ENCODE measurements at places on chromosomes 2 and 18.

GRCh38 chr2:202426751-202427150, 50.6 kb downstream of the BMPR2 start:
- no peak overlapping the region for H3K27ac ChIP-seq
- H3K27me3 ChIP-seq: no peaks in the 10 kb centered on the region
- H3K36me3 ChIP-seq: no peaks in the 10 kb centered on the region
- peaks cover 58% of the 10 kb centered on the region for H3K4me1 ChIP-seq
- no peak overlapping the region for H3K4me3 ChIP-seq

DNA sequence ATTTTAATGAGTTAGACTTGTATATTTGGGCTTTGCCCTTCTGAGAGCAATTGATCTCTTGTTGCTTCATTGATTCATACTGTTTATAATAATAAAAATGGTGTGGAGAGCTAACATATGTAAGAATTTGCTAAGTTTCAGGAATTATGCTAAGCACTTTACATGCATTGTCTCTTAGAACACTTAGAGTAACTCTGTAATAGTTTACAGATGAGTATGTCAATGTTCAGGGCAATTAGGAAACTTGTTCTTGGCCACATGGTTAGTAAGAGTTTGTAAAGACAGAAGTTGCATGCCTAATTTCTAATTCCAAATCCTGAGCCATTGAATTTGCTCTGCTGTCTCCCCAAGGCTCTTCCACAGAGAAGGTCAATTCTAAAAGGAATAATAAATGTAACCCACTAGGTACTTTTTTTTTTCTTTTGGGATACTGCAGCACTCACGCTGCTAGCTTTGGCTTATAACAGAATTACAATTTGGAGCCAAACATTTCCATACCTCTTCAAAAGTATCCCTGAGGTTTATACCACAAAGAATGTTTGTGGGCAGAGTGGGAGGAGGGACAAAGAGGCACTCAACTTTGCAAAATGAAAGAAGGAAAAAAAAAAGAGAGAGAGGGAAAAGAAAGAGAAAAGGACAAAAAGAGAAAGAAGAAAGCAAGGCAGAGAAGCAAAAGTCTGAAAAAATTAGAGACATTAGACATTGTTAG, 232.4 kb downstream of the CALCRL start:
- no peaks in the 10 kb centered on the region for H3K4me1 ChIP-seq
- no peak for ATAC-seq
- no peaks in the 10 kb centered on the region for H3K36me3 ChIP-seq
- no peak overlapping the region for H3K27ac ChIP-seq
- no peaks in the 10 kb centered on the region for H3K27me3 ChIP-seq
- no peak overlapping the region for H3K4me3 ChIP-seq

GRCh38 chr2:66576311-66576560, 141.3 kb downstream of the MEIS1 start:
- peak overlapping the region; percentile 97 for H3K27ac ChIP-seq
- H3K4me1 ChIP-seq: peaks cover 4% of the 10 kb centered on the region
- peak overlapping the region; percentile 65 for H3K4me3 ChIP-seq

GRCh38 chr18:70028734-70029133, 81.1 kb upstream of the CD226 start:
- ATAC-seq: no peak
- H3K27me3 ChIP-seq: no peaks in the 10 kb centered on the region
- no peak overlapping the region for H3K27ac ChIP-seq
- H3K4me1 ChIP-seq: no peaks in the 10 kb centered on the region
- H3K4me3 ChIP-seq: no peak overlapping the region

DNA sequence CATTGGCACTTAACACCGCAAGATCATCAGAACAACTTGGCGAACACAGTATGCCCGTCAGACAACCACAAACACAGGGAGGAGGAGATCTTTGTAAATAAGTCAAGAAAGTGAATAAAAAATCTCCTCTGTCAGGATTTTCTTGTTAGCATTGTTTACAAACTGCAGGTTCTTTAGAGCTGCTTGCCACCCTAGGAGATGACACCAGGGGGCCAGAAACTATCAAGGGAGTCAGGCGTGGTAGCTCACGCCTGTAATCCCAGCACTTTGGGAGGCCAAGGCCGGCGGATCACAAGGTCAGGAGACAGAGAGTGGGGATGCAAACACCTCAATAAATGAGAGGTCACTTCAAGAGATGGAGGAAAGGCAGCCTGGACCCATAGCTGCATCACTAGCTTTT, 428.1 kb downstream of the SETBP1 start:
- no peak for ATAC-seq
- H3K36me3 ChIP-seq: no peaks in the 10 kb centered on the region
- no peak overlapping the region for H3K4me3 ChIP-seq
- no peaks in the 10 kb centered on the region for H3K27me3 ChIP-seq
- H3K4me1 ChIP-seq: peaks cover 18% of the 10 kb centered on the region

GRCh38 chr2:31202041-31202440, 15.3 kb downstream of the CAPN14 start:
- ATAC-seq: no peak
- H3K4me1 ChIP-seq: no peaks in the 10 kb centered on the region
- H3K27ac ChIP-seq: no peak overlapping the region
- H3K36me3 ChIP-seq: no peaks in the 10 kb centered on the region
- peaks cover 8% of the 10 kb centered on the region for H3K27me3 ChIP-seq

- H3K4me1 ChIP-seq: no peaks in the 10 kb centered on the region
- no peak overlapping the region for H3K27ac ChIP-seq
- no peak overlapping the region for H3K4me3 ChIP-seq
Measured at GRCh38 chr2:114009205-114009944, 119.5 kb downstream of the ACTR3 start.

GRCh38 chr18:59923539-59924196, 23.9 kb downstream of the PMAIP1 start:
- H3K4me3 ChIP-seq: no peak overlapping the region
- no peak for ATAC-seq
- no peak overlapping the region for H3K27ac ChIP-seq

GRCh38 chr2:174780191-174780840, 16.0 kb upstream of the CHRNA1 start:
- H3K4me1 ChIP-seq: peaks cover 4% of the 10 kb centered on the region
- H3K4me3 ChIP-seq: no peak overlapping the region
- H3K36me3 ChIP-seq: no peaks in the 10 kb centered on the region
- no peaks in the 10 kb centered on the region for H3K27me3 ChIP-seq
- ATAC-seq: no peak

GRCh38 chr2:215104226-215104625, 34.2 kb downstream of the ABCA12 start:
- no peak overlapping the region for H3K4me3 ChIP-seq
- ATAC-seq: no peak
- no peak overlapping the region for H3K27ac ChIP-seq
- no peaks in the 10 kb centered on the region for H3K27me3 ChIP-seq

DNA sequence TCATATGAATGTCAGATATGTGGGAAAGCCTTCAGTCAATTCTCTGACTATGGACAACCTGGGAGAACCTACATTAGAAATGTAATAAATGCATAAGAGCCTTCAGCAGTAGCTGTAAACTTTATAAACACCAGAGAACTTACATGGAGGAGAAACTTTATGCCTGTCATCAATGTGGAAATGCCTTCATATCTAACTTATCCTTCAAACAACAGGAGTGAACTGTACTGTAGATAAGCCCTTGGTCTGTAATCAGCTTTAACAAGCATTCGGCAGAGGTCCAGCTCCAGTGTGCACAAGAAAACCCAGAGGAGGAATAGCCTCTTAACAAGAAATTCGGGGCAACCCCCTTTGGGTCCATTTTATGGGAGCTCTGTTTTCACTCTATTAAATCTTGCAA, 14.8 kb upstream of the UXS1 start:
- no peak overlapping the region for H3K27ac ChIP-seq
- no peaks in the 10 kb centered on the region for H3K27me3 ChIP-seq
- H3K36me3 ChIP-seq: no peaks in the 10 kb centered on the region
- no peak for ATAC-seq
- no peak overlapping the region for H3K4me3 ChIP-seq

GRCh38 chr2:218229239-218229638, 12.2 kb downstream of the ARPC2 start:
- peak overlapping the region; percentile 40 for H3K27ac ChIP-seq
- H3K27me3 ChIP-seq: no peaks in the 10 kb centered on the region
- H3K36me3 ChIP-seq: no peaks in the 10 kb centered on the region

DNA sequence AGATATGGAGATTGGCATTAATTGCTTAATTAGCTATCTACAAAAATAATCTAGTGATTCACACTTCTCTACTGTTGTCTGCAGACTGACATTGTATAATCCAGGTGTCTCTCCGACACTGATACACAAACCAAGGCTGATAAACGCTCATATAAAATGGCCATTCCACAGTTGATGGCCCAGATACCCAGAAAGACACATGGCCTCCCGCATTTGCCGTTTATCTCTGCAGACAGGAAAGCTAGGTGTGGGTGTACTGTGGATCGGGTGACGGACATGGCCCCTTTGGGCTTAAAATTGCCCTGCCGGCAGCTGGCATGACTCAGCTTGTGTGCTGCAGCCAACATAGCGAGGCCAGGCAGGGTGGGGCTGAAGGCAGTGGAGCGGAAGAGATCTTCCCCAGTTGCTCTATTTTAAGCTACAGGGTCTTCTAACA, 18.5 kb downstream of the PMAIP1 start:
- no peaks in the 10 kb centered on the region for H3K36me3 ChIP-seq
- H3K27ac ChIP-seq: peak overlapping the region; percentile 67
- H3K4me1 ChIP-seq: peaks cover 6% of the 10 kb centered on the region
- H3K4me3 ChIP-seq: no peak overlapping the region
- H3K27me3 ChIP-seq: no peaks in the 10 kb centered on the region

GRCh38 chr18:43067570-43067969, 47.9 kb downstream of the RIT2 start:
- H3K4me3 ChIP-seq: no peak overlapping the region
- no peaks in the 10 kb centered on the region for H3K27me3 ChIP-seq
- no peaks in the 10 kb centered on the region for H3K4me1 ChIP-seq
- no peak for ATAC-seq
- no peaks in the 10 kb centered on the region for H3K36me3 ChIP-seq

GRCh38 chr2:163175294-163175693, 336.7 kb upstream of the KCNH7 start:
- no peak overlapping the region for H3K4me3 ChIP-seq
- ATAC-seq: no peak
- H3K27ac ChIP-seq: no peak overlapping the region
- H3K27me3 ChIP-seq: no peaks in the 10 kb centered on the region
- no peaks in the 10 kb centered on the region for H3K36me3 ChIP-seq

GRCh38 chr2:202185156-202185555, 53.2 kb downstream of the SUMO1 start:
- H3K4me3 ChIP-seq: no peak overlapping the region
- H3K27ac ChIP-seq: no peak overlapping the region
- no peak for ATAC-seq
- peaks cover 4% of the 10 kb centered on the region for H3K27me3 ChIP-seq

DNA sequence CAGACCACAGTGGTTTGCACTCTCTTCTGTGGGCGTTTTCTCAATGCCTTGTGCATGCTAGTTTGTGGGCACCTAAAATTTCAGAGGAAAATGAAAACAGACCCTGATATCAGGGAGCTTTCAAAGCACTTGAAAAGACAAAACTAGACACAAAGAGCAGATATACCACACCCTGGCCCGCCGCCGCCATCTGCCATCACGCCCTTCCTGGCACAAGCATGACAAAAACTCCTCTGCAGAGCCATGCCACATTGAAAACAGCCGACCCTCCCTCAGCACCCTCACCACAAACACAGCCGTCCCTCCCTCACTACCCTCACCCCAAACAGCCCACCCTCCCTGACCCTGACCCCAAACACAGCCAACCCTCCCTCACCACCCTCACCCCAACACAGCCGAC, 84.8 kb upstream of the RAB6C start:
- ATAC-seq: no peak
- H3K27ac ChIP-seq: no peak overlapping the region
- no peaks in the 10 kb centered on the region for H3K36me3 ChIP-seq
- peaks cover 43% of the 10 kb centered on the region for H3K27me3 ChIP-seq
- H3K4me1 ChIP-seq: no peaks in the 10 kb centered on the region

GRCh38 chr2:29182334-29182733, 67.1 kb downstream of the CLIP4 start:
- H3K27ac ChIP-seq: no peak overlapping the region
- no peak for ATAC-seq
- H3K4me1 ChIP-seq: no peaks in the 10 kb centered on the region

All from gastroesophageal sphincter (tissue), 4 donors.